ENCODE measurements at places on chromosomes 1 and 21.

DNA sequence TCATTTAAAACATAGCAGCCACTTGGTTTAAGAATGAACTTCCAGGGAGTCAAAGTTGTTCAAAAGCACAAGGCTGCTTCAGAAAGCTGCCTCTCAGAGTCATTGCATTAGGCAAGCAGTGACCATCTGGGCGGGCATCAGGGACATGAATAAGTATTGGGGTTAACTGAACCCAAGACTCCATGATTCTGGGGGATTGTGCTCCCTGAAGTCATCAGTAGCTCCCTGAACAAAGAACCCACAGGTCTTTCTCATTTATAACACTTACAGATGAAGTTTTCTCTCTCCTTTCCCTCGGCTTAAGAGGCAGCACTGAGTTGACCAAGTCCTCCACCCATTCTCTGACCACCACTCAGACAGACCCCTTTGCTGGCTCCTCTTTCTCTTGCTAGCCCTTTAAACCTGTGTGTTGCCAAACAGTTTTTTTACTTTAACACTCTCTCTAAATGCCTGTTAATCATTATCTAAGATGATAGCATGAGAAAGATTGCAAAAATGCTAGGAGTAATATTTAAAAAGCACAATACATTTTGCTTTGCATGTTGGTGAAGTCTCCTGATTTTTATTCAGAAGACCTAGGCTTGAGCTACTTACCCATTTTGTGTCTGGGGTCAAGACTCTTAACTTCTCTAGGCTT, 77.0 kb upstream of the ARHGAP29 start:
- no peak for DNase-seq

DNA sequence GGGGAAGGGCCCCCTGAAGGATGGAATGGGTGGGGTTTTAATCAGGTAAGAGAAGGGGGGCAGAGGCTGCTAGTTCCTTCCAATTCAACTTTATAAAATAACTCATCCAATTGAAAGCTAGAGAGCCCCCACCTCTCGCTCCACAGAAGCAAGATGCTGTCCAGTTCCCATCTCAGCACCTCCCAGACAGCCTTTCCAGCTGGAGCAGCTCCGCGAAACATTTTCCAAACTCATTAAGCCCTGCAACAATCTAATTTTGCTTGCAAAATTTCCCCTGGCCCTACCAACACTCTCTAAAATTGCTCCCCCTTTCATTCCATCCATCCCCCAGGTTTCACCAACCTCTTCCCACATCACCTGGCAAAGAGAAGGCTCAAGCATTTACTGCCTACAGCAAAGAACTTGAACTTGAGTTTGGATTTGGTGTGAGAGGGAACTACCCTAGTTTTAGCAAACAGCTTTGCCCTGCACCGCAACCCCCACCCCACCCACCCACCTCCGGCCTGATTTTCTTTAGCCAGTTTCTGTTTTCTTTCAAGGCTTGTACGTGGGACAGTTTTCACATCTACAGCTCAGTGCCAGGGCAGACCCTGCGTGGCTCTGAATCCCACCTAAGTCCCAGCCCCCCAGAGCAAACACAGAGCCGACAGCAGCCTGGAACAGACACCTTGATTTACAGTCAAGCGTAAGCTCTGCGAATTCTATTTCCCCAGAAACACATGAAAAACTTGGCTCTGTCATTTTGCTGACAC, 46.7 kb downstream of the SYF2 start:
- no peak for DNase-seq

GRCh38 chr1:84089867-84090266, 54.2 kb upstream of the PRKACB start:
- DNase-seq = no peak

GRCh38 chr1:172629170-172629569, 29.7 kb upstream of the FASLG start:
- no peak for DNase-seq

Measured in stimulated activated naive CD4-positive, alpha-beta T cell treated with Interleukin-2 at 50 U/mL for 16 hours (primary cell).